ENCODE measurements at places on chromosomes 12 and 14.

DNA sequence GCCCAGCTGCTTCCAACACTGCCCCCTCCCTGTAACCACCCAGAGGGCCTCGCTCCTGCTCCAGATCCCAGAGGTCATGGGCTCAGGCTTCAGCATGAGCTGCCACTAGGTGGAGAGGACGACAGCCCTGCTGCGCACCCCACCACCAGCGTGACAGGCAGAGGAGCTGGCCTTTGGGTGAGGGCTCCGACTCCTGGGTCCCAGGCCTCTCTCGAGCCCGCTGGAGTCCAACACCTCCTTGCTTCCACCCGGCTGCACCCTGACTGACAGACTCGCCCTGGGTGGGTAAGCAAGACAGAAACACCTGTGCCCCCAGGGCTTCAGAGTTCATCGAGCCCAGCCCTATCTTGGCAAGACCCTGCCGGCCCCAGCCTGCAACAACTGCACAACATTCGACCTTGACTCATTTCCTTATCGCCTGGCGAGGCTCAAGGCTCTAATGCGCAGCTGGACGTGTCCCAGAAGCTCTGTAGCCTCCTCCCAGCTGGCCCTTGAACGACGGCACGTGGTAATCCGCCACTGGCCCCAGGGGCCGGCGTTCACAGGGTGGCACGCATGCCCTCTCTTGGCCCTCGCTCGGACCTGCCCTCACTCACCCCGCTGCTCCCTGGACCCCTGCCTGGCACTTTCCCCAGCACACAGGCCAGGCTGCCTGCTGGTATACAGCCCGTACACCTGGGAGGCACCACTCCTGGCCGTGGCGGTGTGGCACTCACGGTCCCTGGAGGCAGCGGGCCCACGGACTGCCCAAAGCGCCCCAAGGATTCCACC is 28.0 kb downstream of the VPS37B start:
- DNase-seq: no peak

DNA sequence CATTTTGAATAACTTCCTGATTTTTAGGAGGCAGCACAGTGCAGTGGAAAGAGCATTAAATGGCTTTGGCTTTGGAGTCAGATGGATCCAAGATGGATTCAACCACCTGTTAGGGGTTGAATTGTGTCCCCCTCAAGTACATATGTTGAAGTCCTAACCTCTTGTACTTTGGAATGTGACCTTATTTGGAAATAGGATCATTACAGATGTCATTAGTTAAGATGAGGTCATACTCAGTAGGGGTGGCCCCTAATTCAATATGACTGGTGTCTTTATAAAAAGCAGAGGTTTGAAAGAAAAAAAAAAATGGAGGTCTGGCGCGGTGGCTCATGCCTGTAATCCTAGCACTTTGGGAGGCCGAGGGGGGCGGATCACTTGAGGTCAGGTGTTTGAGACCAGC is 18.8 kb downstream of the ATP5MC2 start:
- no peak for DNase-seq

DNA sequence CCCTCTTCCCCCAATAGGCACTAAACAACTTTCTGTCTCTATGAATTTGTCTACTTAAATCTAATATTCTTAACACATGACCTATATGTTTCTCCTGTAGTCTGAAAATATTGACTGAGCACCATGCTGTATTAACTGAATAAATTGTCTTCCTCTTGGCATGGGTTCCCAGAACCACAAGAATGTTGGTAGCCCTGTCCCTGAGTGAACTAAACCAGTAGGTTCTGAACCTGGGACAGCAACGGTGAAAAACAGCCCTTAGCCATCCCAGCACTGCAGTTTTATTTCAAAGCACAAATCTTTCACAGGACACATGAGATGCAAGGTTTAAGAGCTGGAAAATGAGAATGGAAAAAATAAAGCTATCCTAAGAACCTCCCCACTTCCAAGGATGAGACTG is 20.4 kb upstream of the HSP90B1 start:
- no peak for DNase-seq

- DNase-seq: peak; percentile 92
Observed at GRCh38 chr12:119692410-119692809, 24.5 kb downstream of the PRKAB1 start.

DNA sequence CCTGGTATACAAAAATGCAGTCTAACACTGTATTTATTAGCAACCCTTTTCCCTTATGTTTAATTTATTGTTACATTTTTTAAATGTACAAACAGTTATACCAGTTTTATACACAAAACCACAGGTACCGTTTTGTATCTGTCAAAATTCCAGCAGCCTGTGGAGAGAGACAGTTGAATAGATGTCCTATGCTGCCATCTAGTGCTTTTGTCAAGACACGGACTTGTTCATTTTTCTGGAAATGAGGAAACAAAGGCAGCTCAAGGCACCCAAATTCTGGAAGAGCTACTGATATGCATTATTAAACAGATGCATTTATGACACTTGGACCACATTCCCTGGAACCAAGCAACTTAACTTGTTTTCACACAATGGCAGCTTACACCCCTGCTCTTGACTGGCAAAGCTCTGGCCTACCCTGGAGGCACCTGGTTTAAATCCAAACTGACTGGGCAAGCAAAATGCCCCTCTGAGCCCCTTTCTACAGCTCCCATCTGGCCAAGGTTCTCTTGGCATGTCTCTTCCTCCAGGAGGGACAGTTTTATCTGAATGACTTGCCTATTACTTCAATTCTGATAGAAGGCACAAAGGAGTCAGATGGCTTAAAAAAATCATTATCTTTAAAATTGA is 286.9 kb upstream of the PRKD1 start:
- peak; percentile 91 for DNase-seq

- no peak for DNase-seq
Observed at GRCh38 chr12:53255996-53256395, 12.1 kb upstream of the ESPL1 start.

- DNase-seq: no peak
Observed at GRCh38 chr12:123445388-123446332, 9.2 kb upstream of the RILPL2 start.

GRCh38 chr14:80336608-80337106 is 125.4 kb upstream of the DIO2 start:
- DNase-seq: no peak

DNA sequence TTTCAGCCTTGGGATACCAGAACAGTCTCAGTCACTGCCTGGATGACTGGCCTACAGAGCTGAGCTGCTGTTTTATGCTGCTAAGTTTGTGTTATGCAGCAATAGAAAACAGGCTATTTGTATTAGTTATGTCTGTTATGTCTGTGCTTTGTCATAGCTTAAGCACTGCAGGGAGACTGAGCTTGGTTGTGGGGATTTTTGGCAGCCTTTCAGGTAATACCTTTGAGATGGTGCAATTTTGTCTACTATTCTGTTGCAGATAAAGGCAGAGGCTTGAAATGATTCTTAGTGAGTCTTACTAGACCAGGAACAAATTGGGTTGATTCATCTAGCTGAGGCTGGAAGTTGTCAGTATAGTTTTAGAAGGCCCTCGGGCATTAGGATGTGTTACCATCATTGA is 201.3 kb upstream of the RBM19 start:
- no peak for DNase-seq

DNA sequence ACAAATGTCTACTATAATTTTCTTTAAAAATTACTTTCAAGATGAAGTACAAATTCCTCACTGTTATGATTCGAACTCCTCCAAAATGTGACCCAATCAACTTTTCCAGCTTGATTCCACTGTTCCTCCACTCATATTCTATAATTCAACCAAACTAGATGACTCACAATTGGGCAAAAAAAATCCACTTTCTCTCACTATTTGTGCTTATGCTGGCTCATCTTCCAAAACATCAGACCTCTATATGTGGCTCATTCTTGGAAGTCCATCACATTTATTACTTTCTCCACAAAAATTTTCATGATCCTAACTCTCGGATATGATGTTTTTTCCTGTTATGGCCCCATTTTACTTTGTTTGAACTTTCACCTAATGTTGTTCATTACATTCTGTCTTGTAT is 26.9 kb upstream of the RXYLT1 start:
- DNase-seq: no peak

DNA sequence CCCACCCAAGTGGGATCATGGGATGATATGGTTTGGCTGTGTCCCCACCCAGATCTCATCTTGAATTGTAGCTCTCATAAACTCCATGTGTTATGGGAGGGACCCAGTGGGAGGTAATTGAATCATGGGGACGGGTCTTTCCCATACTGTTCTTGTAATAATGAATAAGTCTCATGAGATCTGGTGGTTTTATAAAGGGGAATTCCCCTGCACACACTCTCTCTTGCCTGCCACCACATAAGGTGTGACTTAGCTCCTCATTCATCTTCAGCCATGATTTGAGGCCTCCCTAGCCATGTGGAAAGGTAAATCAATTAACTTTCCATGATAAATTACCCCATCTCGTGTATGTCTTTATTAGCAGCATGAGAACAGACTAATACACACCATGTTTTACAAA is 109.2 kb downstream of the IGF1 start:
- DNase-seq: no peak

GRCh38 chr12:38930990-38931389 is 25.6 kb upstream of the CPNE8 start:
- no peak for DNase-seq

- DNase-seq: no peak
Observed at GRCh38 chr14:21894003-21894897, 220.6 kb upstream of the OR4E1 start.

DNA sequence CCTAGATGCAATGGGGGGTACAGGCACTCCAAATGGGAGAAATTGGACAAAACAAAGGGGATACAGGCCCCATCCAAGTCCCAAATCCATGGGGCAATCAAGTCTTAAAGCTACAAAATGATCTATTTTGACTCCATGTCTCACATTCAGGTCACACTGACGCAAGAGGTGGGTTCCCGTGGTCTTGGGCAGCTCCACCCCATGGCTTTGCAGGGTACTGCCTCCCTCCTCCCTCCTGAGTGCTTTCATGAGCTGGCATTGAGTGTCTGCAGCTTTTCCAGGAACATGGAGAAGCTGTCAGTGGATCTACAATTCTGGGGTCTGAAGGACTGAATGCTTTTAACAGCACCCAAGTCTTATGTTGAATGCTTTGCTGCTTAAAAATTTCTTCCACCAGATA is 274.5 kb upstream of the LRIG3 start:
- DNase-seq: no peak

DNA sequence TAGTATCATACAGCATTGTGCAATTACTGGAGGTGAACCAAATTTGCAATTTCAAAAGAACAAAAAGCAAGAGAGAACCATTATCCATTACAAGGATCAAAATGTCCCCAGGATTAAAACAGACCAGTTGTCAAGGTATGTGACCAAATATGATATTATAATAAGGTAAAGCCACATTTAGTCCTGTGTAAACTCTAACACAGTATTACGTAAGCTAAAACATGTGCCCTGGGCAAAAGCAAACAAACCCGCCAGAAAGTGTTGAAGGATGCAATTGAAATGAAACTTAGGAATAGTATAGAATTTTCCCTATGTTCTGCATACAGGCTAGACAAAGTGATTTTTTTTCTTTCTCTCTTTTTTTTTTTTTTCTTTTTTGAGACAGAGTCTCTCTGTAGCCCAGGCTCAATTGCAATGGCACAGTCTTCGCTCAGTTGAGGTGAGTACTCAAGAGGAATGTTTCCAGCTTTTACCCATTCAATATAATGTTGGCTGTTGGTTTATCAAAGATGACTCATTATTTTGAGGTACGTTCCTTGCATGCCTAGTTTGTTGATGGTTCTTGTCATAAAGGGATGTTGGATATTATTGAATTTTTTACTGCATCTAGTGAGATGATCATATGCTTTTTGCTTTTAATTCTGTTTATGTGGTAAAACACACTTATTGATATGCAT is 137.1 kb upstream of the FOXG1 start:
- no peak for DNase-seq

DNA sequence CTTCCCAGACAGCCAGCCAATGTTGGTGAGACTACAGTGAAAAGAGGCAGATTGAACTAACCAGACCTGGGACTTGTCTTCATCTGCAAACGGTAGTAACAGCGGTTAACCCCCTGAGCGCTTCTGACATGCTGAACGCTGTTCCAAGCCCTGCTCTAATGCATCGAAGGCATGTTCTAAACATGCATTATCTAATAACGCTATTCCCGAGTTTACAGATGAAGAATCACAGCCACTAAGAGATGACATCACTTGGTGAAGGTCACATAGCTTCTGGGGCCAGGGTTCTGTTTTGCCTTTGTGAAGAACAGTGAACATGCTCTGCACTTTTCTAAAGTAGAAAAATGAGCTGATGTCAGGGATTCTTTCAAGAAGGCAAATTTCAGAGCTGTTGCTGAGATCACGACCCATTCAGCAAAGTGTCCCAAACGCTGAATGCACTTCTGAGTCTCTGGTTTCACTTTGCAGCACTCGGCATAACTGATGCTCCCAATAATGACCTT is 56.0 kb downstream of the FOS start:
- DNase-seq: no peak

DNA sequence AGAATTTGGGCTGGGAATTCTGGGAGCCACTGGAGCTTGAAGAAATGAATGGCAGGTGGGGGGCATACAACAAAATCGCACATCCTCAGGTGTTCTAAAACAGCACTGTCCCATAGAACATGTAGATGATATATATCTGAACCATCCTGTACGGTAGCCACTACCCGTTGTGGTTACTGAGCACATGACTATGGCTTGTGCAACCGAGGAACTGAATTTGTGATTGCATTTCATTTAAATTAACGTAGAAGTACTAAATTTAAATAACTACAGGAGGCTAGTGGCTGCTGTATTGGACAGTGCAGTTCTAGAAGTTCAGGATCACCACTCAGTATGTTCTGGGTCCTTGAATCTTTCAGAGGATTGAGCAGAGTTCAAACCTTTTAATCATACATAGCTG is 172.4 kb downstream of the PHETA1 start:
- no peak for DNase-seq

DNA sequence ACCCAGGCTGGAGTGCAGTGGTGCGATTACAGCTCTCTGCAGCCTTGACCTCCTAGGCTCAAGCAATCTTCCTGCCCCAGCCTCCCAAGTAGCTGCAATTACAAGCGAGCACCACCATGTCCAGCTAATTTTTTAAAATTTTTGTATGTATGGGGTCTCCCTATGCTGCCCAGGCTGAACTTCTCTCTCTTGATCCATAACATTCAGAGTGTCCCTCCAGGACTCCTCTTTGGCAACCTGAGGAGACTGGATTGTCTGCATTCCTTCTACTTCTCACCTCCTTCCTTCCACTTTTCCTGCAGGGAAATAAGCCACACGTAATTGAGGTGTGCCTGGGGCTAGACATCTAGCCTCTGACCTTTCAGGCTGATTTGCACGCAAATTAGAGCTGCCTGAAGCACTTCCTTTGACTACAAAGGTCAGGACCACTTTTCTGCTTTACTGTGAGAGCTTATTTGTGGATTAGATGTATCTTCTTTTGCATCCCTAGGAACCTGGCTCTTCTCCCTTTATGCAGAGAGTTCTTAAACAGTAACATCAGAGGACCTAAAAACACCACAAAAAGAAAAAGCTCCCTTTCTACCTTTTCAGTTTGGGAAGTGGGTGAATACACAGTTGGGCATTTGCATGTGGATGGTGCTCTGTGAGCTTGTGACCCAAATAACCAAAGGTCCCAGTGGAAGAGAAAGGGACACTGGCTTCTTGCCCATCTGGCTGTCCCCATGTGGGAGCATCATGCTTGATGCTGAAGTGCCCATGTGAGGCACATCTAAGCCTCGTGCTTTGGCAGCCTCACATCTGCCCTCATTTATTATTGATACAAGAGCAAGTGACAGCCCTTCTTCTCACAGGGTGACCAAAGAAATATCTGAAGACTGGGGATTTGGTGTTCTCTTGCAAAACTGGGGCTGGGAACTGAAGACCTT is 33.5 kb downstream of the PYGL start:
- no peak for DNase-seq
